T-cell (primary cell): ENCODE measurements at places on chromosomes 5 and 9.

DNA sequence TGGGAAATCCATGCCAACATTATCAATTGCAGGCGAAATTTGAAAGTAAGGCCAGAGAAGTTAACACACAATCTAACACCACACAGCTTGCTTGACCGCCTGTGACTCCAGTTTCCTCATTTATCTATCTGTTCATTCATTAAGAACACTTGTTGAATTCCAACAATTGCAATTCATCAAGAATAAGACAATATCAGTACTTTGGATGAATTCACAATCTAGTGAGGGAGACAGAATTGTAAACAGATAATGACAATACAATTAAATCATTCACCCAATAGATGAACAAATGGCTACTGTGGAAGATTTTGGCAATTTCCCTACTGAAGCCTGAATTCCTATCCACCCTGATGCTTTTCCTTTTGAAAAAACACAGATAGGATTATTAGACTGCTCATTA, 181.6 kb downstream of the TRIM36 start:
- no peak for DNase-seq

GRCh38 chr5:65113771-65114170, 345.0 kb downstream of the CWC27 start:
- DNase-seq, result no peak

GRCh38 chr5:19497229-19497815, 490.7 kb downstream of the CDH18 start:
- DNase-seq, result no peak

- no peak for DNase-seq
Observed at GRCh38 chr9:99999797-100000196, 93.3 kb downstream of the STX17 start.

- DNase-seq, result no peak
Observed at GRCh38 chr5:139402561-139403158, 1.2 kb downstream of the SPATA24 start.

DNA sequence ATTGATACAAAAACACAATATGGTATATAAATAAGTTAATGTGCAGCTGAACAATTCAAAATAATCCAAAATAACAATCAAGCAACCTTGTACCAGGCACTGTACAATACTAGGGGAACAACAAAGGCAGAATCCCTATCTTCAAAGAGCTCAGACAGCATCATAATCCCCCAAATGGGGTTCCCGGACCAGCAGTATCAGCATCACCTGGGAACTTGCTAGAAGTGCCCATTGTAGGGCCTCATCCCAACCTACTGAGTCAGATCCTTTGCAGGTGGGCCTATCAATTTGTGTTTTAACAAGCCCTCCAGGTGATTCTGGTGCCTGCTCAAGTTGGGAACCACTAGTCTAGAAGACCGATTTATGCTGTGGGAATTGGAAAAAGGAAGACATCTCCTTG, 27.1 kb downstream of the SLIT3 start:
- no peak for DNase-seq

DNA sequence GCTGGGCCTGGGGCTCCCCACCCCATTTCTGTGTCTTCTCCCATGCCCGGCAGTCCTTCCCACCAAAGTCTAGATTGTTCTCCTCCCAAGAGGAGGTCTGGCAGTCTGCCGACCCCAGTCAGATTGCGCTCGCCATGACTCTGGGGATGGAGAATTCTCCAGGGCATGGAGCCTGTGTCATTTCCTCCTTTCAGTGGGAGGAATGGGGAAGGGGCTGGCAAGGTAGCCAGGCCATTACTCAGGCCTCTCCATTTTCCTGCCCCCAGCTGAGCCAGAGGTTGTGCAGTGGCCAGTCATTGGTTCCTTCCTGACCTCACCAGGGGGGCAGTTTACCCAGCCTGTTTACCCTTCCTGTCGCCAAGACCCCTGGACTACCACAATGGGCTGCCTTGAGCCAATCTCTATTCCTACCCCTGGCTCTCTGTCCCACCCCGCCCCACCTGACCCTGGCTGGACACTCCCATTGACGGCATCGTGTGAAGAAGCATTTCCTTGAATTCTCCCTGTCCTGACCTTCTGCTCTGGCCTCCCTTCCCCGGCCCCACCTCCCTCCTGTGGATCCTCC, 628 bp downstream of the SYNPO start:
- no peak for DNase-seq

GRCh38 chr9:33170464-33171415, 3.6 kb upstream of the B4GALT1 start:
- DNase-seq, result peak; percentile 62

DNA sequence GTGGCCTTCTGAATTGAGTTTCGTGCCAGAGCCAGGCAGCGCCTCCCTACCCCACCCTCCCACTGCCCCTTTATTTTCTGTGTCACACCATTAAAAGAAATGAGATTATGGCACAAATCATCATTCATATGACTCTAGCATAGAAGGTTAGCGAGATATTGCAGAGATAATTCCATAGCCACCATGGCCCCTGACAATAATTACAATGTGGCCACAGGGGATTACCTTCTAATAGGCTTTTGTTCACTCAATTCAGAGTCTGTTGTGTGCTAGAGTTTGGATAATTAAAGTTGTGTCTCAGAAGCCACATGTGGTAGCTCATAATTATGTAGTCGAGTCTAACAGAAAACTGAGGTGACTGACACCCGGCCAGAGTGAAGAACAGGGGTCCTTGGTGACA, 428.1 kb downstream of the ARHGEF28 start:
- DNase-seq, result no peak
